Left renal cortex interstitium (tissue), 4 donors: ENCODE measurements at places on chromosomes 12 and 14. TPM values are rescaled to one million over a fixed set of nuclear protein-coding genes. Genes with fewer than 3 reads are reported as not detected.

DNA sequence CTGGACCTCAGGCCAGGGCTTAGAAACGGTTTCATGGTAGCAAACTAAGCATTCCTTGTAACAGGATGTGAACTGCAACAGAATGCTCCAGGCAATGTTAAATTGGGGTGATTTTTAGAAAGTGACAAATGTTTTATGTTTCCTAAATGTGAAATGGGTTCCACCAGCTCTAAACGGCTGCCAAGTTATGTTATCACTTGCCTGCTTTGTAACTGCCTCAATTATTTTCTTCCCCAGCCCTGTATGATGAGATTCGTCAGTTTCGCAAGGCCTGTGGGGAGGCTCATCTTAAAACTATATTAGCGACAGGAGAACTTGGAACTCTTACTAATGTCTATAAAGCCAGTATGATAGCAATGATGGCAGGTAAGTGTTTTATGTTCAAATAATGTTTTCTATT, 70.9 kb downstream of the DERA start:
- DNase-seq, result no peak

GRCh38 chr14:75273272-75274049, 5.2 kb upstream of the FOS start:
- DNase-seq, result no peak

DNA sequence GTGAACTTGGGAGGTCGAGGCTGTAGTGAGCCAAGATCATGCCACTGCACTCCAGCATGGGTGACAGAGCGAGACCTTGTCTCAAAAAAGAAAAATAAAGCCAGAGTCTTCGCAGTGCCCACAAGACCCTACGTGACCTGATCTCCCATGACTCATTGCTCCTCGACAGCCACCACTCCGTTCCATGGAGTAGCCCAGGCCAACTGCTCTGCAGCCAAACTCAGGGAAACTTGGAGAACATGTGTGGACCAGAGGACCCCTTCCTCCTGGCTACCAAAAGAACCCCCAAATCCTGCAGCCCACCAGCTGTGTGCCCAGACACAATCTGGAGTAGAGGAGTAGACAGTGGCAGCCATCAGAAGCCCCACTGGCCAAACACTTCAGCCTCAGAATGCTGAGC, 32.1 kb upstream of the PPP2R5C start:
- no peak for DNase-seq

DNA sequence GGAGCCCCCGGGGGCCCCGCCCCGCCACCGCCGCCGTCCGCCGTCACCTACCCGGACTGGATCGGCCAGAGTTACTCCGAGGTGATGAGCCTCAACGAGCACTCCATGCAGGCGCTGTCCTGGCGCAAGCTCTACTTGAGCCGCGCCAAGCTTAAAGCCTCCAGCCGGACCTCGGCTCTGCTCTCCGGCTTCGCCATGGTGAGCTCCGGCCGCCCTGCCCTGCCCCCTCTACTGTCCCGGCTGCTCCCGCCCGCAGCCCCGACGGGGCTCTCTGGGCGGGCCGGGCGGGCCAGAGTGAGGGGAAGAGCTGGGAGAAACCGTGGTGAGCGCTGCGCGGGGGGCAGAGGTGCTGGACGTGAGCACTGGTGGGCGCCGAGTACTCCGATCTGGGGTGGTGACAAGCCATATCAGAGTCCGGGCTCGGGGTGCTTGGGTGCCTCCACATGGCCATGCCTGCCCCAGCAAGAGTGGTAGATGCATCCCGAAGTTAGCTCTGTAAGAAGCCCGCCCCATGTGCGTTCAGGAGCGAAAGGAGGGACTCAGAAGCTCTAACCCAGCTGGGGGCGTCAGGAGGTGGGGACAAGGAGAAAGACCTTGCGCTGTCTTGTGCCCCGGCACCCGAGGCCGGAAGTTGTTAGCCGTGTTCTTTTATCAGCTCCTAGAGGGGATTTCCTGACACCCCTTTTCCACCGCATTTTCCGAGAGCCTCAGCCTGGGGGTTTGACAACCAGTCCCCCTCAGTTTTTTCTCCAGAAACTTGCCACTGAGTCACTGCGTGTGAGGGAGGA, 717 bp downstream of the ORAI1 start:
- no peak for DNase-seq

The KRT6C gene
- polyA plus RNA-seq, result not detected
